Stimulated activated CD8-positive, alpha-beta memory T cell treated with anti-CD3 and anti-CD28 coated beads, Interleukin-12 subunit alpha, Interleukin-12 subunit beta, amount 100 ng/mL, for 4 hours (primary cell): ENCODE measurements at places on chromosomes 12 and 14.
A peak's percentile ranks its signal among the peaks of the same experiment; 100 is the strongest.

- no peak for DNase-seq
These were observed 69.1 kb upstream of the HOXC13 start for GRCh38 chr12:53869500-53869899.

- DNase-seq, result peak; percentile 59
These were observed at the start of gene SLC48A1 for GRCh38 chr12:47773062-47773857. SLC48A1 (plus strand) TSS chr12:47773238; CDS start chr12:47773305, 67 bp downstream.

GRCh38 chr12:132479938-132480622 is 9.9 kb upstream of the FBRSL1 start:
- no peak for DNase-seq

DNA sequence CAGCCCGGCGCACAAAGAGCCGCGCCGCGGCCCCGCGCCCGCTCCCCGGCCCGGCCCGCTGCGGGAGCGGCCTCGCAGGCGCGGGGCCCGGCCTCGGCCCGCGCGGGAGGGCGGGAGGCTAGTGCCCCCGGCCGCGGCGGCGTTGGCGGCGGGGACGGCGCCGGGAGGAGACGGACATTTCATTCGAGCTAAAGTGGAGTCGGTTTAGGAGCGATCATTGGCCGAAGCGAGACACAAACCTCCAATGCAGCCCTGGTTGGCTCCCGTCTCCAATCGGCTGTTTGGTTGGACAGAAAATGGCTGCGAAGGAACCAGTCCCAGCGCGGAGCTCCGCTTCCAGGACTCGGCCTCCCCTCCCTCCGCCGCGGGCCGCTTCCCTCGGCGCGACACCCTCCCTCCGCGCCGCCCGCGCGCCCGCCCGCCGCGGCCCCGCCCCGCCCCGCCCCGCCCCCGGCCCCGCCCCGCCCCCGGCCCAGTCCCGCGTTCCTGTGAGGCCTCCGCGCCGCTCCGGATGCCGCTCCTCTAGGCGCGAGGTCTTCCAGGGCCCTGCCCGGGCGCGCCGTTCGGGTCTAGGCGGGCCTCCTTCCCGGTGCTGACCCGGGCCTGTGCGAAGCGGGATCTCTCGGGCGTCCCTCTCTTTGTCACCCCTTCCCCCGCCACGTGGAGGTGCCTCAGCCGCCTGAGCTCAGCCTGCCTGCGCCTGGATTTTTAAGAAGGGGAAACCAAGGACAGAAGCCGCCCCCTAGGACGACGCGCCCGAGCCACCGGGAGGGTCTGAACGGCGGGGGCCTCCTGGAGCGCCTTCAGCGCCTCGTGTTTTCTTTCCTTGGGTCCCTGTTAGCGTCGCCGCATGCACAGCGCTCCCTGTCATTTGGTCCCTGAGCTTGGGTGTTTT is at the start of gene NFYB:
Gene NFYB (minus strand): TSS at position 309 of the 895 bp plus-strand sequence. CDS start 2,757 bp downstream, outside the sequence.
- peak; percentile 82 for DNase-seq

DNA sequence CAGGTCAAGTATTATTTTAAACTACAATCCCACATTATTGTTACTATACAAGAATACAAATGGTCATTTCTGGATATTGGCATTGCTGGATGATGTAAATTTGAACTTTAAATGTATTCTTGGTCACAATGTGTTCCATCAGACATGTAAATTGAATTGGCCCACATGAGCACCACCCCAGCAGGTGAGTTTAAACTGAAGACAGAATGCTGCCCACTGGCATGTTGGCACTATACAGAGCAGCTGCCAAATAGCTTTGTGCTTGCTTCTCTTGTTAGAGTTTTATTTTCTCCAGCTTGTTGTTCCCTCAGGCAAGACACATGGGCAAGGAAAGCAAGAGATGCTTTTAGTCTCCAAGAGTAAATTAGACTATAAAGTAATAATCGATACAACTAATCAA is 98.6 kb downstream of the C12orf50 start:
- DNase-seq, result no peak

- no peak for DNase-seq
These were observed 18.1 kb downstream of the ADCY6 start for GRCh38 chr12:48770756-48771155.

DNA sequence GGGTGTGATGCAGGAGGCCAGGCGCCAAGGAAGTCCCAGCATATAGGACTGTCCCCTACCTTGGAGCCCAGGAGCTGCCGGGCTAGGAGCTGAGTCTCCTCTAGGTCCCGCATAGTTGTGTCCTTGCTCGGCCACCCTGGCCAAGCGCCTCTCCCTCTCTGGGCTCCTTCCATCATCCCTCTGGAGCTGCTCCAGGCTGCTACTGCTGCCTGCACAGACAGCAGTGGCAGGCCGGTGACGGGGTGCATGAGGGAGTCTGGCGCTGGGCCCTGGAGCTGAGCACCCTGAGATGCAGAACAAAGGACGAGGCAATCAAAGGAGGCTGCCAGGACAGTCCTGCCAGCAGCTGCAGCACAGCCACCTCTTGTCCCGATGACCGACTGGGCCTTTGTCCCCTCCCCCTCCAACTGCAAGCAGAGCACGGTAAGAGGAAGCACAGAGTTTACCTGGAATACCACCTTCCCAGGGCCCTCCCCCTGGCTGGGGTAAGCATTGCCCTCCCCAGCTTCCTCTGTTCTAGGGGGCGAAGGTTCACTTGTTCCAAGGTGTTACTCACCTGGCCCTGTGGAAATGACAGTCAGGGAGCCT is 10.4 kb downstream of the DTX1 start:
- no peak for DNase-seq
